ENCODE measurements at places on chromosomes 1 and 21. TPM values are rescaled to one million over a fixed set of nuclear protein-coding genes. Genes with fewer than 3 reads are reported as not detected.

Gene TTC24
- not detected for total RNA-seq

Gene AADACL3
- total RNA-seq = not detected

Gene THEM5
- not detected for total RNA-seq

Gene LRRC38
- not detected for total RNA-seq
